ENCODE measurements at places on chromosomes 2 and 18.

- no peak for DNase-seq
These were observed 37.8 kb upstream of the RBM44 start for GRCh38 chr2:237760506-237761502.

DNA sequence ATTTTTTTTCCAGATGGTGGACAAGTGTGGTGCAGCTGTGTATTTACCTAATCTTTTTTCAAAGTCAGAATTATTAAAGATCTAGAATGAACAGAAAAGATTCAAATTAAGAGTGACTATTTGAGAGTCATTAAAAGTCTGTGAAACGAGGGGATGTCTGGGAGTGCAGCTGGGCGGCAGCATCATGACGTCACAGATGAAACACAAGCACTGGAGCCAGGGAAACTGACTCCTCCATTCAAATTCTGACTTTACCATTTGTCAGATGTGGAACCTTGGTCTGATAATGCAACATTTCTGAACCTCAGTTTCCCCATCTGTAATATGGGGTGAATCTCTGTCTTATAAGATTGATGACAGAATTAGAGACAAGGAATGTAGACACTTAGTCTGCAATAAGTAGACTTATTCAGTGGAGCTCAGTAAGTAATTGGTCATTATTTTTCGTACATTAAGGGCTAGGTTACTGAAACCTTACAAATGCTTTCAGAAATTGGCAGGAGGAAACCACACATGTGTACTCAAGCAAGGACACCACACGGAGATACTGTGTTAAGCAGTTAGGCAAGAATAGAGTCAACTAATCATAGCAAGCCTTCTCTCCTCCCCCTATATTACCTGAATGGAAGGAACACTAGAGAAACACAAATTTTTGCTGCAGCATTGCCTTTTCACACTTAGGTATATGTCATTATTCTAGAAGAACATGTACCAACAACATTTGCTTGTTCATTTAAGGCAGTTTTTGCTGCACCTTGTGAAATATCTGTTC lies 27.8 kb upstream of the CXXC1 start:
- DNase-seq, result no peak

GRCh38 chr2:191036363-191036762 lies 22.4 kb upstream of the STAT1 start:
- DNase-seq, result no peak

DNA sequence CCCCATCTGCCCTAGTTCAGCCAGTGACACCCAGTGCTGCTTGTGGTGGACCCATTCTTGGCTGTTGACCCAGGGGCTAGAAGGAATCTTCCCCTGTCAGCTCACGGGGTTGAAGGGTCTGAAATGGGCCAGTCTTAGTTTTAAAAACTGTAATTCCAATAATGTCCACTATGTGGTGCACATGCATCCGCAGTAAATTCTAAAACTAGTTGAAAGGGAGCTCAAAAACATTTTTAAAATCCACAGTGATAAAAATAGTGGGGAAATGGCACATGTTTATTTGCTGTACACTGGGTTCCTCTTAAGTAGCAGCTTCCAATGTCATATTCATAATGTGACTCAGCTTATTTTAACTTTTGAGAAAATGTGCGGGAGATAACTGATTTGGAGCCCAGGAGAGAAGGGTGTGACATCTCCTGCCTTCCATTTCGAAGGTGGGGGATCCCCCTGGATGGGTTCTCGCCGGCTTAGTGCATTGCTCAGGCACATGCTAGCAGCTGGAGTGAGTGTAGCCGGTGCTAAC lies 32.8 kb downstream of the GRHL1 start:
- DNase-seq, result no peak

GRCh38 chr2:127953849-127954248 lies 68.1 kb upstream of the AMMECR1L start:
- no peak for DNase-seq

DNA sequence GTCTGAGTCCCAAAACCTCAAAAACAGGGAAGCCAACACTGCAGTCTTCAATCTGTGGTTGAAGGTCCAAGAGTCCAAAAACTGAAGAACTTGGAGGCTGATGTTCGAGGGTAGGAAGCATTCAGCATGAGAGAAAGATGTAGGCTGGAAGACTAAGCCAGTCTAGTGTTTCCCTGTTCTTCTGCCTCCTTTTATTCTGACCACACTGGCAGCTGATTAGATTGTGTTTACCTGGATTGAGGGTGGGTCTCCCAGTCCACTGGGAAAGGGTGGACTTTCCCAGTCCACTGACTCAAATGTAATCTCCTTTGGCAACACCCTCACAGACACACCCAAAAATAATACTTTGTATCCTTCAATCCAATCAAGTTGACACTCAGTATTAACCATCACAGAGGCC lies 27.5 kb upstream of the IL1B start:
- DNase-seq, result no peak

DNA sequence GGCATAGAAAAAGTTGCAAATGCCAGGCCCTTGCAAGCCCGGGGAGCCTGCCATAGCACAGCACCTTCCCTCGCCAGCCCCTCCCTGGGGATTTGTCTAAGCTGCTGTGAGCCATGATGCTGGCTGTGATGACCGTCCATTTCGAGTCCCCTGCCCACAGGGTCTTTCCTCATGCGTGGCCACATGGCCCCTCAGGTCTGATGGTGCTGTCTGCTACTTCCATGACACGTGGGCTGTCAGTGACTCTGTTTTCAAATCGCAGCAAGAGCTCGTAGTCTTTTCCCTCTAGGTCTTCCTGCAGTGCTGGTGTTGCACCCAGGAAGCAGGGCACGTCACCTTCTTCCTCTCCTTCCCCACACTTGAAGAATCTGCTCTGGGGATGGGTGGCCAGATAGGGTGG lies 15.5 kb upstream of the GNAL start:
- no peak for DNase-seq

- DNase-seq, result no peak
These were observed 92.9 kb downstream of the TGOLN2 start for GRCh38 chr2:85234868-85235267.

DNA sequence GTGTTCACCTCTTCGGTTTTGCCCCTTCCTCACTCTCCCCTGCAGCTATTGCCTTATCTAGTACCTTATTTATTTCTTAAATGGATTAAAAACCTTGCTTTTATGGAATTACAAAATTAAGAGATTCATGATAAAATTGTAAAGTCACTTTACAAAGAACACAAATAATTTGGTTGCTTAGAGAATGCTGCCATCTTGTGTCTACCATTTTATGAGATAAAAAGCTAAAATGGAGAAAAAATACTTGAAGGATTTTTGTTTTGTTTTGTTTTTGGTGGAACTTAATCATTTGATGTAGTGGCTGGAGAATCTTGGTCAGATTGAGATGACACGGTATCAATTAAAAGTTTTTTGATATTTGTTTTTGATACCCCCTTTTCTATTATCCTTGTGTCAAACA lies 69.6 kb downstream of the R3HDM1 start:
- DNase-seq, result no peak

Measured in gastrocnemius medialis (tissue), 4 donors.